Right renal pelvis (tissue), 4 donors: ENCODE measurements at places on chromosomes 7 and 10. TPM values are rescaled to one million over a fixed set of nuclear protein-coding genes. Genes with fewer than 3 reads are reported as not detected.

DNA sequence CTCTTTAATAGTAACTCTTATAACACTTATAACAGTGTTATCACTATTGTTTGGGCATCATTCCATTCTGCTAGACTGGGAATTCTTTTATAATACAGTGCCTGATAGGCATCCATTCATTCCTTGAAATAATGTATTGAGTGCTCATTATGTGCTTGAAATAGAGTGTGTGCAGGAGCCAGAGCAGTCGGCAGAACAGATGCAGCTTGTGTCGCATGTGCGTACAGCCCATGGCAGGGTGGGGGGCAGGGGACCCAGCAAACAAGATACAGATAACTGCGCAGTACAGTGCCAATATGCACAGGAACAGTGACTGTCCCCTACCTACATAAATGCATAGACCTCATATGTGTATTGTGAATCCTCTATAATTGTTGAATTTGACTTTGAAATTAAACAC is 99.3 kb downstream of the KAT6B start:
- no peak for DNase-seq

TRIM4 gene
- polyA plus RNA-seq, result 44.8 TPM

DNA sequence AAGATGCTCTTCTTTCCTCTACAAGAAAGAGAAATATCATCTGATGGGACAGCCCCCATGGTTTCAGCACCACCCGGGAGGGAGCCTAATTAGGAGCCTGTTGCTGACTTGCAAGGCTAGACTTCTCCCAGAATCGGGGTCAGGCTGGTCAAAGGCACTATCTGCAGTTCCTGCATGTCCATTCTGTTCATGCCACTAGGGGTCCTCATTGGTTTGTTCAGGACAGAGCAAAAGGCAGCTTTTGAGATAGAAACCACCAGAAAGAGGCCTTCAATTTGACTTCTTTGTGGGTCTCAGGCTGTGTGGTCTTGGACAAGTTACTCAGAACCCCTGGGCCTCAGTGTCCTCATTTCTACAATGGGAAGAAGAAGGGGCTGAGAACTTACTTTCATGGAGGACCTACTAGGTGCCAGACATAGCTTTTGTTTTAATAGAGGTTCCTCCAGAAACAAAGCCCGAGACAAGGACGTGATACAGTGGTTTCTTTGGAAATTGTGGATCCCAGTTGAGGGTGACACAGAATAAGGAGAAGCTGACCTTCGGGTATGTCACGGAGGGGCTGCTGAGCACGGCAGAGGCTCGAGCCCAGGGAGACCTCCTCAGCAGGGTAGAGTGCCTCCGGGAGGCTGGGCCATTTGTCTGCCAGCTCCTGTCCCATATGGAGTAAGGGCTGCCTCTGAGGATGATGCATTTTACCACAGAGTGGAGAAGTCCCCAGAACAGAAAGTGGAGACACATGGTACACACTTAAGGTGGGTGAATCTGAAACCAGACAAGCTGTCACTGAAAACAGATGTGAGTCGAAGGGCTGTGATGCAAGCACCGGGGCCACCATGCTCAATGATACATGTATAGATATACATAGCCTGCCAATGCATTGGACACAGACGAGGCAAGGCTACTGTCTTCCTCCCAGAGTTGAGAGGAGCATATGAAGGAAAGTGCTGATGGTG is 33.1 kb upstream of the NEUROD6 start:
- DNase-seq, result peak; percentile 36

DNA sequence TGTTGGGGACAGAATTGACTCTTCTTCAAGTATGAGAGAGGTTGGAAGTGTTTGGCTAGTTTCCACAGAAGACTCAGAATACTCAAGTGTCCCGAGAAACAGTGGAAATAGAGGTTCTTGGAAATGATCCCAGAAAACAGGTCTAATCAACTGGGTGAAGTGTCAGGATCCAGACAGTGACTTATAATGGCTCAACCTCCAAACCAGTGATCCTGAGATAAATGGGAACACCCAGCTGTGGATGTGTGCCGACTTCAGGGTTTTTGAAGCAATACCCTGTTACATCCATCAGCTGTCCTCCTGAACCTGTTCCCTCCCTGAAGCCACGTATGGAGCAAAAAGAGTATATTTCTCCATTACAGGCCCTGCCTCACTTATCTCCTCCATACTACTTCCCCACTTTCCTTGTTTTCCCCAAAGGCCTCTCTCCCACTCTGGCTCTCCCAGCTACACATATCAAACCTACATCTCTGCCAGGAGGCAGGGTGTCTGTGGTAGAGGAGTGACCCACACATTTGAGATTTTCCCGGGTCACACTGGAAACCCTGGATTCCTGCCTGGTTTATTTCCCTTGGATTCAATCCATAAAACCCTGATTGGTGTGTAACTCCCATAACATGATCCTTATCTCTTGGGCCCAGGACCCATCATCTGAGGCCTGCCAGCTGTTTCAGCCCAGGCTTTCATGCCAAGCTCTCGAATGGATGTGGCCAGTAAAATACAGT is 17.6 kb upstream of the ELOVL3 start:
- DNase-seq, result no peak

A1CF gene
- 6.8 TPM for polyA plus RNA-seq

CAMK2B gene
- polyA plus RNA-seq, result 2.1 TPM

GRCh38 chr7:83148776-83149175 is 13.9 kb downstream of the PCLO start:
- no peak for DNase-seq

DNA sequence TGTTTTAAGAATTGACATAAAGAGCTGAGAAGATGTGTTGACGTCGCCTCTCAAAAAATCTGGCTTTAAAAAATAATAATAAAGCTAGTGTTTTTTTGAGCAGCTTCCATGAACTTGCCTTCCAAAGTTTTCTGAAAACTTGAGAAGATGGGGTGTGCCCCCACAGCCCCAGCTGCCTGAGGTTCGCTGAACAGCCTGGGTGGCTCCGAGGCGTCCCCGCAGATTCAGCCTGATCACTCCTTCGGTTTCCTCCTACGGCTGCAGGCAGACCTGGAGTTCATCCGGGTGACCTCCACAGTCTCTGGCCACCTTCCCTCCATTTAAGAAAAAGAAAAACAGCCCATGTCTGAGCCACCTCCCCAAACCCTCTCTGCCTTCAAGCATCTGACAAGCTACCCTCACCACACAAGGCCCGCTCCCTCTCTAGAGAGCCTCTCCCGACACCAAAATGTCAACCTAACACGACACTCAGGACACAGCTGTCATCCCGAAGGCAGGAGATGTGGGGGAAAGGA is 177.8 kb downstream of the PTPRN2 start:
- no peak for DNase-seq

GRCh38 chr7:101494602-101495329 is 132.1 kb downstream of the COL26A1 start:
- no peak for DNase-seq

- DNase-seq, result no peak
Measured at GRCh38 chr10:80603516-80603915, 65.8 kb downstream of the SH2D4B start.

DGKI gene
- 1.5 TPM for polyA plus RNA-seq

DNA sequence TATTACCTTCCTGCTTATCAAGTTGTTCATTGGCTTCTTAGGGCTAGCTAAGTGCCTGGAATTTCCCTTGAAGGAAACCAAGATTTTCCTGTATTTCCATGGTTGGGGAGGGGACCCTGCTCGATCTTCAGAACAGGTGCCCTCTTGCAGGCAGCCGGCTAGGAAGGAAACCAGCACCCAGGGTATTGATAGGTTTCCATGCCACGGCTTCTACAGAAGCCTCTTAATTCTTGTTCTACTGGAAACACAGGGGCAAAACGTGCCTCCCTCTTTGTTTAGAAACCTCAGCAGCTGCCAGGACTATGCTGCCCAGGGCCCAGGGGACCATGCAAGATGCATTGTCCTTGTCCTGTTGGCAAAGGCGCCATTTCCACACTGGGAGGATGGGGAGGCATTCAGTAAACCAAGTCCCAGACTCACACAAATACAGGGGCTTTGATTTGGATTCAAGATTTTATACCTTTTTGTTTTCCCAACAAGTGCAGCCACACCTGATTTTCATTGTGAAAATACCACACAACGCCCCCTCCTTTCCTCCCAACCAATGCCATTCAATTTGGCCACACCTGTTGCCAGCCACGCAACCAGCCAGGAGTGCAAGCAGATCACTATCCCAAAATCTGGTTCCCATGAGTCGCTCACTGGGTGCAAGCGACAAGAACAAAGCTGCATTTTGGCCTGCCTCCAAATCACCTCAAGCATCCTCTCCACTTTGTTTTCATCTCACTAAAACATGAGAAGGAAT is 29.6 kb downstream of the C10orf71 start:
- no peak for DNase-seq

DNA sequence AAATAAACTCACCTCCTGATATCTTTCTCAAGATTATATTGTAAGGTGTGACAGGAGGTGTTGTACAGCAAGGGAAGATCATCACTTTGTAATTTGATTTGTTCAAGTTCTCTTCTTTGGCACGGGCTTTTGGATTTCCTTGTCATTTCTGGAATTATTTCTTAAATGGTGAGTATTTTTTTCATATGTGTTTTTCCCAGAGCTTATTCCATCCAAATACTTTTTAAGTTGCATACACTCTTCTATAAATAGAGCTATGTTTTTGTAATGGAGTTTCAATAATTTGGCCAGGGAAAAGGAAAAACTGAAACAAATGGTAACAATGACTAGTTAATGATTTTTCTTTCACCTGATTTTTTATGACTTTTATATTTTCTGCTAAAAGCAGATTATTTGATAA is 92.5 kb downstream of the CFAP58 start:
- DNase-seq, result no peak

DNA sequence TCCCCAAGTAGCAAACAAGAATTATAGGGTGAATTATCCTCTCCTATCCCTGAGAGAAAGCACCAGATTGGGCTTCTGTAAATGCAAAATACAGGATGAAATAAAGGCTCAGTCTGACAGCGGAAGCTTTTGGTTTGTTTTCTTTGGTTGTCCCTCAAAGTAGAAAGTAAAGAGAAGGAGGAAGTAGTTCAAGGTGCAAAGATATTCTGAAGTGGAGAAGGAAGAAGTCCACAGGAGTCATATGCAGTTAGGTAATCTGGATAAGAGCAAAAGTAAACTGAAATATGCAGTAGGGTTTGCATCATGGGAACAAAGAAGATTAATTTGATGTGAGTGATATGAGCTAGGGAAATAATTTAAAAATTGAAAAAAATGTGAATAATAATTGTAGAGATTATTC is 1071.9 kb downstream of the CNTNAP2 start:
- DNase-seq, result no peak

RPEL1 gene
- 0.17 TPM for polyA plus RNA-seq

SPOCK2 gene
- 163 TPM for polyA plus RNA-seq

NEBL gene
- polyA plus RNA-seq, result 85.2 TPM

GRCh38 chr7:25940086-25940906 is 211.7 kb upstream of the NFE2L3 start:
- DNase-seq, result no peak

DNA sequence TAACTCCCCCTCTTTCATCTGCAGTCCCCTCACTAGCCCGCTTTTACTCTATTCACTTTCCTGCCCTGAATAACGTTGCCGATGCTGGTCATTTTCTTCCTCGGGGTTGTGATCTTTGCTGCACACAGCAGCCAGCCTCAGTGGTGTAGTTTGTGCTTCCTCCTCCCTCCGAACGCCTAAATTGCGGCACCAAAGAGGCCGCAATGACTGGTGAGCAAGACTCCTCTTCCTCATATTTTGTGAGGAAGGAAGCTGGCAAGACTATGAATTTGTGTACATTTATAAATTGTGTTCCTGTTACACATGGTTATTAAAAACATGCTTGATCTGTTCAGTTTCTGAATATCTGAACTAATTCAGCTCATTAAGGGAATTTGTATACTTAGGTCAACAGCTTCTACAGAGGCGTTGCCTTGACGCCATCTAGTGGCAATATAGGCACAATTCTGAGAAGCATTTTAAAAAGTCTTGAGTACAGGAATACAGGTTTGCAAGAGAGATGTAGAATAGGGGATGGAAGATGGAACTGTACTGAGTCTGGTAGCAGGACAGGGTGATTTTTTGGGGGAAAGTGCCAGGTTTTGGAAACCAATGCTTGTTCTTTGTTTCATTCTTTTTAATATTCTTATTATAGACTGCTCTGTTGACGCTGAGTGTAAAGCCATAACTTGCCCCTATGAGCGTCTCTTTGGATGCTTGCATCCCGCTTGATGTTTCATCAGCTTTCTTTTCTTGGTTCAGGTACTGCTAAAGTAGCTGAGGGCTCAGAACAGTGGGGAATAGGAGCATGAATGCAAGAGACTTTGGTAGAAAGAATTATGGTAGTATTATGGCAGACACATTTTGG is 4.1 kb upstream of the TAS2R5 start:
- peak; percentile 5 for DNase-seq

- DNase-seq, result no peak
Measured at GRCh38 chr10:88198023-88198422, 334.6 kb downstream of the PTEN start.

GRM3 gene
- 0.22 TPM for polyA plus RNA-seq

DNA sequence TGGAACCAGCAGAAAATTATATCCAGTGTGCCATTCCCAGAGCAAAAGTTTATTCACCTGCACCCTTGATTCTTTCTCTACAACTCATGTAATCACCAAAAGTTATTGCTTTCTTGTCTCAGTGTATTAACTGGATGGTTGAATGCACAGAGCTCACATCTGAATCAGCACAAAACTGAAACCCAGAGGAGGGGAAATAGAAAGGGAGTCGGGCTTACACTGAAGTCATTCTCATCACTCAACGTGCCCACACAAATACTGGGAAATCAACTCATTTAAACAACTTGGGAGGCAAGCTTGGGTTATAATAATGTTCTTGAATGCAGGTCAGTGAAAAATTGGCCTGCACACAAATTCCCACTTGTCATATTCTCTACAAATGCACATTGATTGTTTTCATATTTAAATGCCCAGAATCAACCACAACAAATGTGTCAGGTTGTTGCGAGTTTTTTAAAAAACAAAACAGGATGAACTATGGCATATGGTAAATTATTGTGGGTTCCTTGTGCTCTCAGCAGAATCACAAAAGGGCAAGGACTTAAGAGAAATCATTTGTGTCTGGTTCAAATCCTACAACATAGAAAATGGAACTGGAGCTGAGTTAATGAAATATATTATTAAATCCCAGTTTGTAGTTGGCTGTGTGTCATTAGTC is 125.9 kb upstream of the NOBOX start:
- no peak for DNase-seq

CHCHD3 gene
- 80.8 TPM for polyA plus RNA-seq

GRCh38 chr10:5343561-5343960 is 21.2 kb upstream of the UCN3 start:
- no peak for DNase-seq

DNA sequence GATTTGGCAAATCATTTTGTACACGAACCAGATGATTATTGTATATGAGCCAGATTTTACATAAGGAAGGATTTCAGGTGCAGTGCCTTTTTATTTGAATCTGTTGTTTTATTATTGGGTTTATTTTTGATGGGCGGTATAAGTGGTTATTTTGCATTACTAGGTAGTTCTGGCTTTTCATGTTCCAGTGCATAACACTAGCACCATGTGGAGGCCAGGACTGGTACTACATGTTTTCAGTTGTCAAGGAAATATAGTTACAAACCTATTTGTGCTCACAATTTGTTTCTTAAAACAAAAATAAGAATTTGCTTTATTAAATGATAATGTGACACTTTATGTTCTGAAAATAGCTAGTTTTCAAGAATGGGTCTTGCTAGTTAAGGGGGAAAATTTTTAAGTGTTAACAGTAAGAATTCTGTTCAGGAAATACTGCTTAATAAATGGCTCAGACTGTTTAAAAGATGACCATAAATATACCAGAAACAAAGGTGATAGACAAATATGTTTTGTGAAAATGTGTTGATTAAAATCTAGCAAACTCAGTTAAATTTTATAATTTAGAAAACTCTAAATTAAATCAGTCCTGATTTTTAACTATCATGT is 7.1 kb upstream of the SEMA3E start:
- peak; percentile 6 for DNase-seq

AQP1 gene
- 230 TPM for polyA plus RNA-seq

- DNase-seq, result no peak
Measured at GRCh38 chr7:149423449-149424110, 37.3 kb downstream of the ZNF777 start.
